ENCODE measurements at places on chromosomes 7 and 10.

- DNase-seq: no peak
Observed at GRCh38 chr7:12481722-12482121, 78.1 kb upstream of the VWDE start.

DNA sequence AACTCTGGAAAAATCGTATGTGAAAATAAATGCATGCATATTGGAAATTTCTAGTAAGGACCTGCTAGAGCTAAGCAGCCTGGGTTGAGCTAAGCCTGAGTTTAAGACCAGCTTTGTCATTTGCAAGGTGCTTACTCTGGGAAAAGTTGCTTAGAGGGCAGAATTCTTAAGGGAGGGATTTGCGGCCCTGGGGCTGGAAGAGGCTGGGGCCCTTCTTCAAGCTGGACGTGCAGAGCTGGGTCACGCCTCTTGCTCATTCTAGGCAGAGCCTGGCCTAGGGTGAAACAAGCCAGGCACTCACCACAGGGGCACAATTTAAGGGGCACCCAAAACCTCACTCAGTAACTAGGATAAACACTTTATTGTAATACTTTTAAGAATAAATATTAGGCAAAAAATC, 137.2 kb downstream of the ARHGAP22 start:
- DNase-seq: no peak

- DNase-seq: no peak
Observed at GRCh38 chr7:37784015-37784414, 64.4 kb upstream of the NME8 start.

DNA sequence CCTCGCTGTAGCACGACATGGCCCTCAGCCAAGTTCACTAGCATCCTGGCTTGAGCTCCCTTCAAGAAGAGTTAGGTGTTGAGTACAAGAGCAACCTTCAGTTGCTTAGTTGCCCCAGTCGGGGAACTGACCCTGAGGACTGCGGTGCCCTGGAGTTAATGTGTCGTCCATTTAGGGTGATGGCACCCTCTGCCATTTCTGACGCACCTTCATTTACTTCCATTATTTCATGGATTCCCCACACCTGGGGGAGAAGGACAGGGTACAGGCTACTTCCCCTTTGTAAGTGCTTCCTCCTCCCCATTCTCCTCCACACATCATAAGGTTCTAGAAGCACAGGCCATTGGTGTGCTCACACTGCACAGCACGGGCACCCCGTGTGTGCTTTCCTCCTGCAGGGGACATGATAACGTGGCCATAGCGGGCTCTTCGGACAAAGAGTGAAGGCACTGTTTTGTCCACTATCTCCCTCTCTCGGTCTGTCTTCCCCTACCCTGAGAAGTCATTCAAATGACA, 1.8 kb downstream of the ALOX5 start:
- DNase-seq: no peak

DNA sequence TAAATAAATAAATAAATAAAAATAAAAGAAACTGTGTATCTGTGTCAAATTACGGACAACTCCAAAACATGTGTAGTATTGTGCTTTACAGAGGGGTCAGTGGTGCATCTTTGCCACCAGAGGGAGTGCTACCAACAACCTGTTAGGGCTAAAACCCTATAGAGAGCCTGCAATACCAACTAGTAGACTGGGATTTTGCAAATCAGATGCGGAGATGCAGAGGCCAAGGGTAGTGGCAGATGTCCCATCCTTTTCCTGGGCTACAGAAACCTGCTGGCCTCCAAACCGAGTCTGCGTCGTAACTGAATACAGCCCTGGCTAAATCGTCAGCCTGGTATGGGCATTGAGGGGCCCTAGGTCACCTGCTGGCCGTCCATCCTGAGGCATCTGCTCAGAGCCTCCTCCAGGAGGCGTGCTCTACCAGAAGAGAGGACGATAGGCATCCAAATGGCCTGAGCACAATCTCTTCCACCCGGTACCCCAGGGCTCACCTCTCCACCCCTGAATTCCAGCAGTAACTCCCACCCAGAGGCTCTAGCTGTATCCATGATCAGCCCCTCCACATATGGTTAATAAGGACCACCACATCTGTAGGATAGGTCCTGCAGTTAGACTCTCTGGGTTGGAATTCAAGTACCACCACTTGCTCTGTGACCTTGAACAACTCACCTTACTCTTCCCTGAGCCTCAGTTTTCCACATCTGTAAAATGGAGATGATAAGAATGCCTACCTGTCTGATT, 6.2 kb upstream of the RRP12 start:
- DNase-seq: no peak

DNA sequence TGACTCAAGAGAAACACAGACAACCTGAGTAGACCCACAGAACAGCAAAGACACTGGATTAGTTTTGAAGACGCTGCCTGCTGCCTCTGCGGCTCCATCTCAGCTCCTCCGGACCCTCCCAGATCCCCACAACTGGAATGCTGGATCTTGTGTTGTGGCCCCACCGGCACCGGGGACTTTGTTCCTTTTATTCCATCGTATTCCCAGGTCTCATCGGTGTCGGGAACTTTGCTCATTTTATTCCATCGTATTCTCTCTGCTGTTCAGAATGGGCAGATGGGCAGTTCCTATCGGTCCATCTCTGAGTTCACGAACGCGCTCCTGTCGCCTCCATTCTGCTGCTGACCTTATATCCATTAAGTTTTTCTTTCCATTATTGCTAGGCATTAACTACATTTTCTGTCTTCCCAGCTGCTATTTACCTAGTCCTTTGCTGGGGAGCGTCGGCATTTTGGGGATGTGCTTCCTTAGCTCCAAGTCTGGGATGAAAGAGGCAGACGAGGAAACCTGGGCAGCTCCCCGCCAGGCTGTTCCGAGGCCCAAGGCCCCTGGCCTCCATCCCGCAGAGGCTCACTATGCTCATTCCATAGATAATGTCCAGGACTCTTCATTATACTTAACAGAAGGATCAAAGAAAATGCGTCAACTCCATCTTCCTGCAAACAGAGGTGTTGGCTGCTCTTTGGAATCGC, 192.4 kb downstream of the MAD1L1 start:
- no peak for DNase-seq

GRCh38 chr7:1228545-1229201, 4.0 kb upstream of the UNCX start:
- no peak for DNase-seq

- no peak for DNase-seq
Observed at GRCh38 chr7:151178236-151178635, 8.8 kb downstream of the ASB10 start.

GRCh38 chr10:86652361-86653202, 1.8 kb upstream of the OPN4 start:
- no peak for DNase-seq

DNA sequence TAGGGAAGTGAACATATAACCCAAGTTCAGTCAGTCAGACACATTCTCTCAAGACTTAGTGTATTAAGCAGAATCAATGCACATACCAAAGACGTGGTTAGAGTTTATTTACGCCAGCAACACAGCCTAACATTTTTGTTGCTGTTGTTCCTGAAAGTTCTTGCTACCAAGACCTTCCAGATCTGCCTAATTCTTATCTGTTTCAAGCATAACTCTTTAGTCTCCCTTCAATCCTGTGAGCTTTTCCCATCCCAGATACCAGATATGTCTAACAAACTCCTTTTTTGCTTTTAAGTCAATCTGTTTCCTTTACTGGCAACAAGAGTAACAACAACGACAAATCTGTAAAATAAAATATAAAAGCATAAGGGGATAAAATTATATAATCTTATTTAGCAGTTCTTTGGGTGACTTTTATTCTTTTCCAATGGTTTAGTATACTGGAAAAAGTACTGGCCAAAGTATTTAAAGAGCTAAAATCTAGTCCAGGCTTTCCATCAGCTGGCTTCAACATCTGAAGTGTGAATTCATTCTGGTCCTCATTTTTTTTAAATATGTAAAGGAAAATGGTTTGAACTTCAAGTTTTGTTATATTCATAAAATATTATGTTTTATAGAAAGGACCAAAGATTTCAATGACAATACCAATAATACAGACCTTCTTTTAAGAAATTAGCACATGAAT, 193.8 kb downstream of the IMMP2L start:
- DNase-seq: no peak

All from stimulated activated CD4-positive, alpha-beta T cell treated with anti-CD3 and anti-CD28 coated beads, Interleukin-12 subunit alpha, Interleukin-12 subunit beta, amount 100 ng/mL, for 24 hours (primary cell).